ENCODE measurements at places on chromosomes 7 and 10.

DNA sequence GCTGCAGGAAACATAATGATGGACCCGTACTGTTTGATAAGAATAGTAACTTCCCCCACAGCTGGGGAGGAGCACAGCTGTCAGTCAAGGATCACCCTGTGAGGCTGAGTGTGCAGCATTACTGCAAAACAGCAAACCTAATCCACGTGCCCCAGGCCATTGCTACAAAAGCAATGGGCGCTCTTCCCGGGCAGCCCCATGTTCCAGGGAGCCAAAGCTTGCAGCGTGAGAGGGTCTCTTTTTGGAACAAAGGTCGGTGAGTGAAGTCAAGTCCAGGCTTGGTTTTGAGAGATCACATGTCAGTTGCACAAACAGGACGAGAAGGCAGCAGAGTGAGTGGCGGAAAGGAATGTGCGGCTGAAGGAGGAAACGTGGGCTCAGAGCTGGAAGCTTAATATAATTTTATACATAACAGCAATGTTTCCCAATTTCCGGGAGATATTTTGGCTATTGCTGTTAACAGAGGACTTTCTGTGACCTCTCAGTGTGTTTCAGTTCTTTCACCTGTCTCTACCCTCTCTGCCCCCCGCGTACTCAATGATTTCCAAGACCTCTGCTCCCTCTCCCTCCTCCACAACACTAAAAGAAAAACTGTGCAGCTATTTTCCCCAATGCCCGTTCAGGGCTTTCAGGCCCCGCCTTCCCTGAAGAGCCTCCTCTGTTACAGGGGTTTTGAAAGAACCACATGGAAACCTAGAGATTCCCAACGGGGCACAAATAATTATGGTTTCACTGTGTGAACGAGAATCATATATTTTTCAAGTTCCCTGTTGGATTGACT is 128.9 kb downstream of the MTPAP start:
- no peak for DNase-seq

- DNase-seq = no peak
Observed at GRCh38 chr7:17523813-17524739, 225.6 kb downstream of the AHR start.

- no peak for DNase-seq
Observed at GRCh38 chr10:11280187-11280932, 262.7 kb downstream of the CELF2 start.

GRCh38 chr7:149773446-149774236 is at the start of gene ZNF467:
ZNF467 (minus strand) TSS chr7:149773588; CDS start chr7:149771032, 2,556 bp downstream.
- no peak for DNase-seq

- DNase-seq = no peak
Observed at GRCh38 chr10:69870591-69870990, 68.9 kb downstream of the COL13A1 start.

- DNase-seq = no peak
Observed at GRCh38 chr7:137020351-137020750, 151.9 kb downstream of the CHRM2 start.

GRCh38 chr10:124912101-124912886 is 29.6 kb upstream of the ZRANB1 start:
- no peak for DNase-seq

- DNase-seq = no peak
Observed at GRCh38 chr7:7554021-7554432, 12.7 kb upstream of the MIOS start.

DNA sequence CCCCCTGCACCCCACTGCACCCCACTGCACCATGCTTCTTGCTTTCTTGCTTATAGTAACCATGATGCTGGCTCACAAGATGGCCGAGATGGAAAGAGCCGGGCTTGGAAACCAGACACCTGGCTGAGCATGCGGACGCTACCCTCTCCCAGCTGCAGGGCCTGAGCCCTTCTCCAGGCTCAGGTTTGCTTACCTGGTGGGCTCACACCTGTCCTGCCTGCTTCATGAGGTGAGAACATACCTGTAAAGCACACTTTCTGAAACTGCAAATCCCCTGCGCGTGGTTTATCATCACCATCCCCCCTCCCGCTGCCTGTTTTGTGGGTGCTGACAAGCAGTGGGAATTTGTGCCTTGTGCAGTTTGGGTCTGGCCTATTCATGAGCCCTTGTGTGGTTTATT is 302.7 kb downstream of the GLRX3 start:
- no peak for DNase-seq

DNA sequence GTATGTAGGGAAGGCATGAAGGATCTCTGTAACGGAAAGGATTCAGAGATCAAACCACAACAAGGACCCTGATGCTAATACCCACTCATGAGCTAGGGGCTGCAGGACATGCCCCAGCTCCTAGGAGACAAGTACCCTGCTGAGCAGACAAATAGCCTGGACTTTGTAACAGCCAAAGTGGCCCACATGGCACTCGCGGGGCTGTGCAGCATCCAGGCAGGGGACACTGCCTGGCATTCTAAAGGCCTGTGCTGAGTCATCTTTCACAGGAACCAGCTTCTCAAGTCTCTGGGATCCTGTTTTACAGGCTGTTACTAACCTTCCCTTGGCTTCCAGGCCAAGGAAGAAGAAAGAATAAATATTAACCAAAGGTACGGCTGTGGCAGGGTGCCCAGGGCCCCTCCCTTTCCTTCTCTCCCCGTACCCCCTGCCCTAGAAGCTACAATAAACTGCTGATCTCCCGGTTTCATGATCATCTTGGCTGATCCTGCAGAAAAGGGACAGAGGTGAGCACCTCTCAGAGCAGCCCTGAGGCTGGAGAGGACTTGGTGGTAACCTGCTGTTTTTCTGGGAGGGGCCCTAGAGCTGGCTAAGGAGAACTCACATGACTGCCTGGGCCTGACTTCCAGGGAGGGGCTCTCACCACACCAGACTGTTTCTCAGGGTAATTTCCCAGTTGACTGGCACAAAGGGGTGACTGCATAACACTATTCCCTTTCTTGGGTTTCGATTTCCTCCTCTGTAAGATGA is 4.2 kb upstream of the RPEL1 start:
- no peak for DNase-seq

Measured in stimulated activated CD4-positive, alpha-beta T cell treated with anti-CD3 and anti-CD28 coated beads, Interleukin-12 subunit alpha, Interleukin-12 subunit beta, amount 100 ng/mL, for 48 hours (primary cell).